Lung microvascular endothelial cell (primary cell): ENCODE measurements at places on chromosomes 4 and X. TPM values are rescaled to one million over a fixed set of nuclear protein-coding genes. Genes with fewer than 3 reads are reported as not detected.

CPZ gene
- total RNA-seq: not detected in 2 replicates

ASB12 gene
- not detected in 2 replicates for total RNA-seq

TSPAN7 gene
- 3.5 and 38.1 TPM in 2 replicates for total RNA-seq

GYG2 gene
- total RNA-seq: 0.22 and 0.40 TPM in 2 replicates

RHOH gene
- 0.22 TPM in 1 of 2 replicates, not detected in the other for total RNA-seq

TCEAL7 gene
- total RNA-seq: 0.22 TPM in 1 of 2 replicates, not detected in the other

C4orf50 gene
- total RNA-seq: under 0.01 TPM in 2 replicates

ARMCX4 gene
- total RNA-seq: 2.6 and 4.2 TPM in 2 replicates

TCEAL6 gene
- not detected in 2 replicates for total RNA-seq

ENPEP gene
- total RNA-seq: under 0.01 TPM in 1 of 2 replicates, not detected in the other

ARHGAP36 gene
- total RNA-seq: not detected in 2 replicates

P2RY4 gene
- total RNA-seq: not detected in 2 replicates

PNCK gene
- not detected in 2 replicates for total RNA-seq
